ENCODE measurements at places on chromosomes 16 and 17. TPM values are rescaled to one million over a fixed set of nuclear protein-coding genes. Genes with fewer than 3 reads are reported as not detected.

The HIGD1B gene
- total RNA-seq, result 4.8 TPM

The CDR2L gene
- 16.7 TPM for total RNA-seq

The FAM171A2 gene
- 0.27 TPM for total RNA-seq

The TSPOAP1 gene
- total RNA-seq, result 15.8 TPM

The ABCC12 gene
- total RNA-seq, result not detected

The PABPN1L gene
- total RNA-seq, result not detected

The TLCD1 gene
- total RNA-seq, result 1.8 TPM

The TMC5 gene
- 0.13 TPM for total RNA-seq

The TBX4 gene
- not detected for total RNA-seq

The NACA2 gene
- not detected for total RNA-seq

The LGALS9 gene
- 15.0 TPM for total RNA-seq

The KRT12 gene
- not detected for total RNA-seq

The SLC2A4 gene
- total RNA-seq, result 180 TPM

The CSH2 gene
- not detected for total RNA-seq

The CACNG5 gene
- not detected for total RNA-seq
